Amniotic epithelial cell (primary cell): ENCODE measurements at places on chromosomes 6 and 20.

DNA sequence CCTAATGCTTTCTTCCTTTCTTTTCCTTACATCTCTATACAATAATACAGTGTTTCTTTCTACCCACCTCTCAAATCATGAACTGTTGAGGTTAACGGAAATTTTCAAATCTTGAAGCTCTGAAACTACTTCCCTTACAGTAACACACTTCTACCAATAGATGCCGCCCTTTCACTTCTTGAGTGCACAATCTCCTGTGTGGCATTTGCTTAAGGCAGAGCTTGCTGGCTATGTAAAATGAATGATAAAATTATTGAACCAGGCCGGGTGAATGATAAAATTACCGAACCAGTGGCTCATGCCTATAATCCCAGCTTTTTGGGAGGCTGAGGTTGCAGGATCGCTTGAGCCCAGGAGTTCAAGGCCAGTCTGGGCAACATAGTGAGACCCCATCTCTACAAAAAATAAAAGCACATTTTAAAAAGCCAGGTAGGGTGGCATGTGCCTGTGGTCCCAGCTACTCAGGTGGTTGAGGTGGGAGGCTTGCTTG, 56.8 kb downstream of the KCNS1 start:
- DNase-seq: peak; percentile 83

- DNase-seq: no peak
These were observed 3.4 kb downstream of the OXT start for GRCh38 chr20:3074812-3075211.

- DNase-seq: no peak
These were observed 6.3 kb upstream of the ARFGEF3 start for GRCh38 chr6:138155443-138155842.

DNA sequence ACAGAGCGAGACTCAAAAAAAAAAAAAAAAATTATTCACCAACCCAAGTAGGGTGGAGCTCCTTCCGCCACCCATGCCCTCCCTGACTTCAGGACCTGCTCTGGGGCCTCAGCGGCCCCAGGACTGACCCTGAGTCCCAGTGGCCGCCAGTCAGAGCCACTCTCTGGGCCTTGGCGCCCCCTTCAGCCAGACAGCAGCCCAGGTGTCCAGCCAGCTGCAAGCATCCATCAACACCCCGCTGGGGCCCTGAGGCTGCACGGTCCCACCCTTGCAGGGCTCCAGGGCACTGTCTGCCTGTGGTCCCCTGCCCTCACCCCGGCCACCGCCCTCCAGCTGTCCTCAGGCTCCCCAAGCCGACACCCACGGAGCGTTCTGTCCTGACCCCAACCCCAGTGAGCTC, 11.4 kb upstream of the KCNQ2 start:
- no peak for DNase-seq

DNA sequence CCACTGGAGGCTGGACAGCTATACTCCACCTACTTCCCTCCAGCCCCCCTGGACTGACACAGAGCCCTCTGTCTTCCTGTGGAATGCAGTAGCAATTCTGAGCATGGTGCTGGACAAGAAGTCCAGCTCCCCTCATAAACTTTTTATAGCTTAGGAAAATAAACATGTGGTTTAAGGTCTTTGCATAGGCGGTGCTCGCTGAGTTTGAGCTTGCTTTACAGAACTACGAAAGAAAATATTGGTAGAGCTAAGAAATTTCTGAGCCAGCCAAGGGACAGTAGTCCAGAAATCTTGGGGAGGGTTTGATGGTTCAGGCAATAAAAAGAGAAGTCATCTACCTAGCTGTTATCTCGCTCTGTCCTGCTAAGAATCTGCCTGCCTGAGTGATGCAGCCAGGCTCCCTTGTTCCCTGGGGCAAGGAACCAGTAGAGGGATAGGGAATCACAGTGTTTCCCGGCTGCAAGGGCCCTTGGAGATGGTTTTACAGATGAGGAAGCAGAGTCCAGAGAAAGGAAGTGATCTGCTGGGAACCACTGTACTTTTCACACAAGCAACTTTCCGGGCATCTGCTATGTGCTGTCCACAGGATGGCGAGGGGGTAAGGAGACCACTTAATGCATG, 343.4 kb downstream of the CDC5L start:
- peak; percentile 48 for DNase-seq

- peak; percentile 96 for DNase-seq
These were observed 12.2 kb downstream of the BACH2 start for GRCh38 chr6:90284236-90285041.

- no peak for DNase-seq
These were observed 130.3 kb downstream of the HACE1 start for GRCh38 chr6:104729433-104729832.

DNA sequence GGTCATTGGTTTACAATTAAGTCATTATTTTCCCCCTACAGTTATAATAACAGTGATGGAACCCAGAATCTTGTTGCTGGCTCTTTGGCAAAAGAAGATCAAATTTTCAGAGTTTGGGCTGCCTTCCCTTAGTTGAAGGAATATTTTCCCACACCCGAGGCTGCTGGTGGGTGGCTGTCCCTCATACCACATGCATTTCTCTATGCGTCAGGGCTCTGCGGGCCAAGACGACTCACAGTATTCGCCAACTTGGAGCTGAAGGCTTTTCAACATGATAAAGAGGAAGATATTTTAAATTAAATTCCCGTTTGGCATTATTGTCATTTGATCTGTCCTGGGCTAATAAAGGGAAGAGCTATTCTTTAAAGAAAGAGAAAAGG, 102.2 kb upstream of the SASH1 start:
- DNase-seq: no peak

DNA sequence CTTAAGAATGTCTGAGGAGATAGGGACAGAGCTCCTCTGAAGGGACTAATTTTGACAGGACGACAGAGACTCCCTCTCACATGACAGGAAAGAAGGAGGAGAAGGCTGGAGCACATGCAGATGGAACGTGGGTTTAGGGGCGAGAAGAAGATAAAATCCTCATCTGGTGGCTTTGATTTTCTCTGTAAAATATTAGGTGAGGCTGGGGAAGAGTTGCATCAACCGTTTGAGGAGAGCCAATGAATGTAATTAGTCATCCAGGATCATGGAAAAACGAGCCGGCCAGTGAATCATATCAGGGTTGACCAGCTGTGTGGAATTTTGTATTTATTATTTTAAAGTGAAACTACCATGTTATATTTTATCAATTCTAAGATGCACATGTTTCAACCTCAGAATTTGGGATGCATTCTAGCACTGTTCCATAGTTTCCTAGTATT, 46.9 kb upstream of the ADGRF4 start:
- DNase-seq: peak; percentile 52

DNA sequence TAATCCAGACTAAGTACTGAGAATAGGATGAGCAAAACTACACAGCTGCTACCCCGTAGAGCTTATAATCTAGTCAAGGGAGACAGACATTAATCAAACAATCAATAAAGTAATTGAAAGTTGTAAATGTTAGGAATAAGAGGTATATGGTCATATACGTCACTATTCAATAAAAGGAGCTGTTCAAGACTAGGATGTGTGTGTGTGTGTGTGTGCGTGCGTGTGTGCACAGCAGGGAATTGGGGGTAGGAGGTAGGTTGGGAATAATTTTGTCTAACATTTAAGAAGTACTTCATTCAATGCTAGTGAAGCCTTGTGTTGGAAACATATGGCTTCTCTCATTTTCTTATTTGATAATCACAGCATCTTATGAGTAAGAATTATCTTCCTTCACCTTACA, 41.8 kb downstream of the SESN1 start:
- DNase-seq: no peak

- DNase-seq: no peak
These were observed 706 bp upstream of the TUBB2B start for GRCh38 chr6:3228046-3228671.

DNA sequence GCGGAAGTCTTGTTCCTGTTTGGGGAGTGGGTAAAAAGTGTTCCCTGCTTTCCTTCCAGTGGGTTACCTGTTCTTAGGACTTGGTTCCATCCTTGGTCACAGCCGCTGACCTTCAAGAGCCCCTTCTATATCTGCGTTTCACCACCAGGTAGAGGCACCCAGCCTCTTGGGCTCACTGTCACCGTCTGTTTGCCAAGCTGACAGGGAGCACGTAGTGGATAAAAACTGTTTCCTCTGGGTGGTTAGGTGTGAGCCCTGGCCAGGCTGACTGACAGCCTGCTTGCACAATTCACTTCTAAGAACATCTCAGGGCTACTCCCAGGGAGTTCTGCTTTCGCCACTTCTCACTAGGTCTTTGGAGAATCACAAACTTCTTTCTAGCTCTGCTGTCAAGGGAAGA, 1.8 kb upstream of the JPH2 start:
- peak; percentile 69 for DNase-seq
